Activated CD8-positive, alpha-beta memory T cell treated with anti-CD3 and anti-CD28 coated beads, Interleukin-2, amount 10 ng/mL, durations not matched to agents 7 days and 5 days (primary cell): ENCODE measurements at places on chromosomes 6 and 20. TPM values are rescaled to one million over a fixed set of nuclear protein-coding genes. Genes with fewer than 3 reads are reported as not detected.
A peak's percentile ranks its signal among the peaks of the same experiment; 100 is the strongest.

Gene PRR18
- not detected for total RNA-seq

Gene DEFB115
- not detected for total RNA-seq

Gene ISM1
- 0.12 TPM for total RNA-seq

Gene ME1
- 0.14 TPM for total RNA-seq

Gene LY6G5C
- total RNA-seq, result 2.6 TPM

Gene C4A
- 2.3 TPM for total RNA-seq

Gene BPIFA1
- total RNA-seq, result not detected

Gene CRIP3
- 0.50 TPM for total RNA-seq

Gene PRRC2A
- total RNA-seq, result 265 TPM

Gene STK4
- 170 TPM for total RNA-seq

Gene CRISP2
- not detected for total RNA-seq

Gene EEF1A2
- not detected for total RNA-seq

Gene RHAG
- not detected for total RNA-seq

Gene FAM162B
- not detected for total RNA-seq

Gene C20orf141
- not detected for total RNA-seq

Gene ECT2L
- total RNA-seq, result not detected

DNA sequence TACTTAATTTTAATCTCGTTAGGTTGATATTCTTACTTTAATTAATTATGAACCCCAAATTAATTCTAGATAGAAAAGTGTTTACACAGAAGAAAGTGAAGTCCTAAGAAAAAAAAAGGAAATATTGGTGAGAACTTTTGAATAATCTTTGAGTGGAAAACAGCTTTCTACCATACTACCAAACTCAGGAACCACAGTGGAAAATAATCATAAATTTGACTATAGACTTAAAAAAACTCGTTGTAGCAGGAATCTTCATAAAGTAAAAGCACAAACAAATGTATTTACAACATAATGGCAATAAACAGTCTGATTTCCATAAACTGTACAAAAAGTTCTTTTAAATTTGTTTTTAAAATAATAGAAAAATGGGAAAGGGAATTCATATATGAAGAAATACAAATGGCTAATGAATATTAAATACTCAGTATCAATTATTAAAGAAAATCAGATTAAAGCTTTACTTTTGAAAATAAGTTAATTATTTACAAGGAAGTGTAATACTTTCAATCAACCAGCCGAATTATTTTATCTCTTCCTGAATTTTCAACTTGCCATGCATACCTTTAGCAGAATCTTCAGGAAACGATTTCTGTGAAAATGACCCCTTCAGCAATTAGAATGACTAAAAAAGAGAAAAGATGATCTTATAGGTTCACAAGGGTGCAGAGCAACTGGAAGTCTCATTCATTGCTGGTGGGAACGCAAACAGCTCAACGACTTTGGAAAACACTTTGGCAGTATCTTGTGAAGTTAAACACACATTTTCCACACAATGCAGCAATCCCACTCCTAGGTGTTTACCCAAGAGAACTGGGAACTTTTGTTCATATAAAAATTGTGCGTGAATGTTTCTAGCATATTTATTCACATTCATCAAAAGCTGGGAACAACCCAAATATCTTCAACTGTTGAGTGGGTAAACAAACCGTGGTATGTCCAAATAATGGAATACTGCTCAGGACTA, 38.5 kb upstream of the BMP6 start:
- H3K27me3 ChIP-seq, result peaks cover 41% of the 10 kb centered on the region
- no peaks in the 10 kb centered on the region for H3K36me3 ChIP-seq
- DNase-seq, result no peak
- no peak overlapping the region for H3K27ac ChIP-seq

GRCh38 chr6:11111769-11112437, 378 bp upstream of the ERVFRD-1 start:
- peaks cover 22% of the 10 kb centered on the region for H3K4me1 ChIP-seq
- H3K36me3 ChIP-seq, result peaks cover 3% of the 10 kb centered on the region
- no peaks in the 10 kb centered on the region for H3K27me3 ChIP-seq
- no peak for DNase-seq
- H3K27ac ChIP-seq, result no peak overlapping the region
- no peak overlapping the region for H3K4me3 ChIP-seq

DNA sequence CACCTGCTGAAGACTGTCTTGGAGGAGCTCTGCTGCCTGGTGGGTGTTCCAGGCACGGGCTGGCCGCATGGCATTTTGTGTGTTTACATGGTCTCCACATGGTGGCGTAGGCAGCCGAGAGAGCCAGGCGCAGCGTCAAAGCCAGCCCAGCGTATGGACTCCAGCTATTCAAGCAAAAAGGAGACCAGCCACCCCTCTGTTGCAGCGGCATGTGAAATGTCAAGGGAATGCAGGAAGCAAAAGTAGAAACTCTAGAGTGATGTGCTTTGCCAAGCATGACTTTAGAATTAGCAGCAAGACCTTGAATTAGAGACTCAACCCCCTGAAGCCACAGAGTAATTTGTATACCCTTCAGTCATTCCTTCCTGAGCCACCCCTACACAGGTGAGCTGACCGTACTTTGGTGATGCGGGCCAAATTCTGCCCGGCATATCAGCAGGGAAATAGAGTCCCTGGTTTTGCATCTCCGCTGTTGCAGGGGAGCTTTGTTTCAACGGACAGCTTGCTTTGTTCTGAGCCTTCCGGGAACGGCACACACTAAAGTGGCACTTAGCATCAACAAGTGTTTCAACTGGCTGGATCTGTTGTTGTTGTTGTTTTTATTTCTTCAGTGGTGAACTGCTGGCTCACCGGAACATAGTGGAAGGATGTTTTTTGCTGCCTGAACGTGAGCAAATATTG, 48.5 kb downstream of the FNDC1 start:
- no peak overlapping the region for H3K27ac ChIP-seq
- no peak for DNase-seq
- H3K4me3 ChIP-seq, result no peak overlapping the region
- H3K4me1 ChIP-seq, result peaks cover 5% of the 10 kb centered on the region

- no peaks in the 10 kb centered on the region for H3K4me1 ChIP-seq
- no peak overlapping the region for H3K27ac ChIP-seq
- H3K36me3 ChIP-seq, result no peaks in the 10 kb centered on the region
- no peak for DNase-seq
- peaks cover 30% of the 10 kb centered on the region for H3K27me3 ChIP-seq
- no peak overlapping the region for H3K4me3 ChIP-seq
Measured at GRCh38 chr6:160742090-160742489, 40.0 kb downstream of the PLG start.

DNA sequence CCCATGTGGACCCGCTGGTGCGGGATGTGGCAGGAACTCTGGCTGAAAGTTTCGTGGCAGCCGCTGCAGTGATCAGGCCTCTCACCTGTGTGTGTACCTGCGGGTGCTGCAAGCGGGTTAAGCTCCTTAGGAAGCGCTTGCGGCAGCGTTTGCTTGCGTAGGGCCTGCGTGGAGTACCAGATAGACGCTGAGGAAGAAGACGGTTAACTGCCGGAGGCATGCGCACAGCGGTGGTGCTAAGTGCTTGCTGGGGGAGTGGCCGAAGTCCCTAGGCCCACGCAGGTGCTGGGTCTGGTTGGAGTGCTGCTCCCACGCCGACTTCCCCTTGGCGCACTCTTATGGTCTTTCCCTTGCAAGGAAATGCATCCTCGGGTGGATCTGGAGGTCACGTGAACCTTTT, 23.0 kb downstream of the ZSCAN31 start:
- H3K27me3 ChIP-seq, result peaks cover 17% of the 10 kb centered on the region
- no peaks in the 10 kb centered on the region for H3K36me3 ChIP-seq
- H3K4me3 ChIP-seq, result no peak overlapping the region
- H3K4me1 ChIP-seq, result no peaks in the 10 kb centered on the region

DNA sequence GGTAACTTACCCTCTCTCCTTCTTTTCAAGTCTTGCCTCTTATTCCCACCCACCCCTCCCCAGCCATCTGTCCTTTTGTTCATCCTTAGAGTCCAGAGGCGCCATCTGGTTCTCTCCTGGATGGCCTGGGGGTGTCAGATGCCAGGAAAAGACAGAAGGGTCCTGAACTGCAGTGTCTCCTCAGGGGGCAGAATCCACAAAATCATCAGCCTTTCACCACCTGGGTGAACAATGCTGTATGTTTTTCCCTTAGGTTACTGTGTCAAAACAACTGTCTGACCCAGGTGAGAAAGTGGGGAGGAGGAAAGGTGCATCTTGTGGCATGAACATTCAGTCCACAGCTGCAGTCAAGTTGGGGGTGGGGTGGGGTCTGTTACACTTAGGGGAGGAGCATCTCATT, 47.9 kb upstream of the FYN start:
- DNase-seq, result no peak
- no peak overlapping the region for H3K4me3 ChIP-seq
- no peak overlapping the region for H3K27ac ChIP-seq
- H3K4me1 ChIP-seq, result peaks cover 21% of the 10 kb centered on the region
- H3K36me3 ChIP-seq, result peaks cover 2% of the 10 kb centered on the region

GRCh38 chr6:134247231-134247833, 70.6 kb downstream of the SGK1 start:
- peaks cover 52% of the 10 kb centered on the region for H3K4me1 ChIP-seq
- H3K27ac ChIP-seq, result peak overlapping the region; percentile 76
- DNase-seq, result peak; percentile 82
- H3K36me3 ChIP-seq, result peaks cover 5% of the 10 kb centered on the region
- H3K4me3 ChIP-seq, result no peak overlapping the region

DNA sequence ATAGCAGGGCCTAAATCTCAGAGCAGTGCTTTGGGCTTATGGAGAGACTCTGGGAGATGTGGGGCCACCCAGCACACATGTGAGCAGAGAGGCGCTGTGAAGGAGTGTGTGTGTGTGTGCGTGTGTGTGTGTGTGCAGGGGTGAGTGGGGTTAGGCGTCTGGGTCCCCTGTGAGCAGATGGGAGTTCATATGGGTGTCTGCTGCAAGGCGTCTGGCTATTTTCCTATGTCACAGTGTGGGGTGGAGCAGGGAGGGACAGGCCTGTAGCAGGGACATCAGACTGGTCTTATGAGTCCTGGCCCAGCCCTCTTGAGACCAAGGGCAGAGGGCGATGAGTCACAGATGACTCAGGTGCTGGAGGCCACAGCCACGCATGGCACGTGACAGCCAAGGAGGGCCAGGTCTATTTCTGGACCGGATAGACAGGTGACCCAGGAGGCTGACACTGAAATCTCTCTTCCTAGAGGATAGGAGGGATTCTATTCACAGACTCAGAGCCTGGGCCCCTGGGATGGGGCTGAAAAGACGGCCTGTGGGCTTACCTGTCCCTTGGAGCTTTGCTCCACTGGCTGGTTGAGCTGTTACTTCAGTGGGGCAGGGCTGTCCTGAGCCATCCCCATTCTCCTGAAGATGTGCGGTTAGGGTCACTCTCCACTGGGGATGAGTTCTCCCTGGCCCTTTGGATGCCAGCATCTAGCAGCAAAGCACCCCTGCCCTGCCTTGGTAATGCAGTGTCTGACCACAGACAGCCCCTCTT, 28.9 kb downstream of the VEGFA start:
- no peaks in the 10 kb centered on the region for H3K36me3 ChIP-seq
- peaks cover 24% of the 10 kb centered on the region for H3K4me1 ChIP-seq
- H3K27me3 ChIP-seq, result peaks cover 2% of the 10 kb centered on the region
- H3K27ac ChIP-seq, result no peak overlapping the region

- peaks cover 25% of the 10 kb centered on the region for H3K36me3 ChIP-seq
- peaks cover 8% of the 10 kb centered on the region for H3K27me3 ChIP-seq
- H3K27ac ChIP-seq, result peak overlapping the region; percentile 69
- H3K4me3 ChIP-seq, result peak overlapping the region; percentile 71
- H3K4me1 ChIP-seq, result peaks cover 34% of the 10 kb centered on the region
Measured at GRCh38 chr6:109484122-109484521, 1.1 kb upstream of the ZBTB24 start.

DNA sequence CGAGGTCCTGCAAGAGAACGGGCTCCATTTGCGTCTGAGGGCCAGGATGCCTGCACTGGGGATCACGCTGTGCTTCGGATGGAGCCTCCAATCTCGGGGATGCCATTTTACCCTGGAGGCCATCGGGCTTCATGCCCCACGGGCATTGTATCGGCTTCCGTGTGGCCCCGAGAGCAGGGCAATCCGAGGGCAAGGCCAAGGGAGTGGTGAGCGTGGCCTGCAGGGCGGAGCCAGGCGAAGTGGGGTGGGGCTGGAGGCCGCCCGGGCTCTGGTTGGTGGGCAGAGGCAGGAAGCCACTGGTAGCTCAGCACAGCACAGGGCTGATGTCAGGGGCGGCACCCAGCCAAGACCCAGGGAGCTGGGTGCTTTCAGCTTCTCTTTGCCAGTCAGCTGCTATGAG, 57.5 kb upstream of the BHLHE23 start:
- no peaks in the 10 kb centered on the region for H3K27me3 ChIP-seq
- no peak overlapping the region for H3K4me3 ChIP-seq
- H3K27ac ChIP-seq, result no peak overlapping the region
- no peaks in the 10 kb centered on the region for H3K4me1 ChIP-seq
- no peak for DNase-seq

- peaks cover 38% of the 10 kb centered on the region for H3K36me3 ChIP-seq
- H3K27ac ChIP-seq, result peak overlapping the region; percentile 9
- H3K4me3 ChIP-seq, result peak overlapping the region; percentile 95
Measured at GRCh38 chr6:2767657-2768524, 2.7 kb downstream of the WRNIP1 start.

- peaks cover 15% of the 10 kb centered on the region for H3K4me1 ChIP-seq
- peaks cover 14% of the 10 kb centered on the region for H3K27me3 ChIP-seq
- H3K36me3 ChIP-seq, result no peaks in the 10 kb centered on the region
- no peak overlapping the region for H3K4me3 ChIP-seq
Measured at GRCh38 chr20:2285613-2286012, 10.2 kb upstream of the TGM3 start.

GRCh38 chr6:155755452-155755851, 299.8 kb upstream of the NOX3 start:
- no peak for DNase-seq
- H3K4me1 ChIP-seq, result no peaks in the 10 kb centered on the region
- H3K27me3 ChIP-seq, result no peaks in the 10 kb centered on the region
- H3K27ac ChIP-seq, result no peak overlapping the region
- H3K4me3 ChIP-seq, result no peak overlapping the region
